ENCODE measurements at places on chromosomes 6 and 20.

GRCh38 chr20:23387118-23387443, 25.1 kb downstream of the GZF1 start:
- no peaks in the 10 kb centered on the region for H3K27me3 ChIP-seq
- DNase-seq, result no peak
- no peak overlapping the region for H3K27ac ChIP-seq
- no peaks in the 10 kb centered on the region for H3K36me3 ChIP-seq
- peaks cover 10% of the 10 kb centered on the region for H3K4me1 ChIP-seq

DNA sequence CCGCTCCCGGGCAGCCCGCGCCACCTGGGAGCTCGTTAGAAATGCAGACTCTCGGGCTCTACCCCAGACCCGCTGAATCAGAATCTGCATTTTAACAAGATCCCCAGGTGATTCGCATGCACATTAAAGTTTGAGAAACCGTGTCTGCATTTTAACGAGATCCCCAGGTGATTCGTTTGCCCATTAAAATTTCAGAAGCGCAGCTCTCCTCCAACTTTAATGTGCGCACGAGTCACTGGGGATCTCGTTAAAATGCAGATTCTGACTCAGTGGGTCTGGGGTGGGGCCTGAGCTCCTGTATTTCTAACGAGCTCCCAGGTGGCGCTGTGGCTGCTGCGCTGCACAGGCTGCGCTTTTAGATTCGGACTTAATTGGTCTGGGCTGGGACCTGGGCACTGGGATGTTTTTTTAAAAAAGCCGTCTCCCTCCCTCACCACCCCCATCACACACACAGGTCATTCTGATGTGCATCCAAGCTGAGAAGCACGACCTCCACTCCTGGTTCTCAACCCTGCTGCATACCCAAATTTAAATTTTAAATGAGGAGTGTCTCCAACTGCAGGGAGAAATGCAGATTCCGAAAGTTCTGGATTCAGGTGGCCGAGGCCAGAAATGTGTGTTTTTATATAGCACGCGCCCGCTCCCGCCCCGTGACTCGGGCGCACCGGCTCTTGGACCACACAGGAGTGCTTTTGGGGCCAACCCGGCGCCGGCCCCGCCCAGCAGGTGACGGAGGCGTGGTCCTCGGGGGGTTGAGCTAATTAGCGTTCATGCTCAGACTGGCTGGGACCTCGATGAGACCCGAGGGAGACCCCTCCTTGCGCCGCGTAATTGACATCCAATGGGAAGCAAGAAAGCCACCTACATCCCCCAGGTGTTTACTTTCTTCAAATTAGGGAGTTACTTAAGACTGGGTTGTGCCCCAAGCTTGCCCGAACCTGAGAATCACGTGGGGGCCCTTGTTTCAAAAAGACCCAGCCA, 85.8 kb downstream of the ZFP64 start:
- no peak for DNase-seq
- peaks cover 50% of the 10 kb centered on the region for H3K27me3 ChIP-seq
- H3K4me1 ChIP-seq, result peaks cover 16% of the 10 kb centered on the region

DNA sequence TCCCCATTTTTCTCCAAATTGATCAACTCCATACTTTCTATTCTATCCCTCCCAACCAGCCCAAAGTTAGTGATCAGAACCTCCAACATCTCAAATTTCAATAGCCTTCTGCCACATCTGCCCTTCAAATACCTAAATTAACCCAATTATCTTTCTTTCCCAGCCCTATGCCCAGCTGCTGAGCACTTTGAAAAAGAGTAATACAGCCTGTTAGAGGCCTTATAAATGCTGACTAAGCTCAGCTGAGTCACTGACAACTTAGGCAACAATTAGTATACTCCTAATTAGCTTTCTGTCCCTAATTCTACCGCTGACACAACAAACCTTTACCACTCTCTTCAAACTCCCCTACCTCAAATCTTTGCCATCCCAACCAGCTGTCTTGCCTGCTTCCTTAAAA, 23.5 kb downstream of the RUNX2 start:
- no peaks in the 10 kb centered on the region for H3K36me3 ChIP-seq
- no peaks in the 10 kb centered on the region for H3K27me3 ChIP-seq
- no peaks in the 10 kb centered on the region for H3K4me1 ChIP-seq
- no peak for DNase-seq

- no peak overlapping the region for H3K4me3 ChIP-seq
- H3K27me3 ChIP-seq, result no peaks in the 10 kb centered on the region
- H3K36me3 ChIP-seq, result no peaks in the 10 kb centered on the region
- no peak overlapping the region for H3K27ac ChIP-seq
Measured at GRCh38 chr20:58554541-58554940, 39.3 kb upstream of the APCDD1L start.

DNA sequence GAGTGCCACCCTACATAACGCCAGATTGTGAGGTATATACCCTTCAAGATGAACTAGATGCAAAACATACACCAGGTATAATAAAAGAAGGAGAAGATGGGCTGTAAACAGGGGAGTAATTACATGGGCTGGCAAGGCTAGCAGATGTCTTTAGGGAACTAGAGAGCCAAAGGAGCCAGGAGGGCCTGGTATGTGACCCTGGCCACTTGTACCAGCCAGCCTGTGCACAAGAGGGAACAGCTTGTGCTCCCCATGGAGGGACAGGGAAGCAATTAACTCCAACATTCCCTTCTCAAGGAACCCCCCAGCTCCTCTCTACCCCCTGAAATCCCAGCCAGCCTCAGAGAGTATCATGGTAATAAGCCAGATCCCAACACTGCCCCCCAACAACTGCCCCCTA, 139.9 kb downstream of the HIVEP2 start:
- peaks cover 2% of the 10 kb centered on the region for H3K4me1 ChIP-seq
- H3K27me3 ChIP-seq, result no peaks in the 10 kb centered on the region
- no peak for DNase-seq
- H3K36me3 ChIP-seq, result no peaks in the 10 kb centered on the region
- H3K27ac ChIP-seq, result no peak overlapping the region

DNA sequence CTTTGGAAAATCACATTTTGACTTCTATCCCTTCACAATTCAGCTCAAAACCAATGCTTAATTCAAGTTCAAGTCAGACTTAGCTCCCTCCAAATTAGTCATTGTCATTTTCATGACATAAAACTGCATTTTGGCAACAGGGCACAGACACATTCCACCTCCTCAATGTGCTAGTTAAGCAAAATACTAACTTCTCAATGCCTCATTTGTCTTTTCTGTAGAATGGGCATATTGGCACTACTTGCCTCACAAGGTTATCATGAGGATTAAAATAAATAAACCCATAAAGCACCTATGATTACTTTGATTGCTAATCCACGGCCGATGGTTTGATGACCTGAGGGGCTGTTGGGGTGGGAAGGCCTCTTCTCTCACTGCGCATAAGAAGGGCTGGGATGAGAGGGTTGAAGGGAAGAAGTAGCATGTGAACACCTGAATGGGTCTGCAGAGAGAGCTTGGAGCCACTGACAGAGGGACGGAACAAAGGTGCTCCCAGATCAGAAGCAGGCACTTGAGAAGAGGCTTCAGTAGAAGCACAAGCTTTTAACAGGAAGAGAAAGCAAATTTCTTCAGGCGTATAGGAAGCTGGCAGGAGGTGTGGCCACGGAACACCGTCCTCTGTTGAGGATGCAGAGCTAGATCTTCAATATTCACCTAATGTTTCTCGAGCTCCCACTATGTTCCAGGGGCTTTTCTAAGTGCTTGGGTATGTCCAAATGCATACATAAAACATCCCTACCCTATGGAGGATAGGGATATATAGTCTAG, 11.7 kb upstream of the TBC1D7 start:
- H3K27ac ChIP-seq, result no peak overlapping the region
- peaks cover 9% of the 10 kb centered on the region for H3K4me1 ChIP-seq

GRCh38 chr6:22801831-22802230, 232.5 kb downstream of the HDGFL1 start:
- H3K27me3 ChIP-seq, result no peaks in the 10 kb centered on the region
- no peak overlapping the region for H3K27ac ChIP-seq
- DNase-seq, result no peak
- H3K4me3 ChIP-seq, result no peak overlapping the region

- peaks cover 12% of the 10 kb centered on the region for H3K4me1 ChIP-seq
- no peak overlapping the region for H3K4me3 ChIP-seq
- no peaks in the 10 kb centered on the region for H3K27me3 ChIP-seq
- H3K36me3 ChIP-seq, result no peaks in the 10 kb centered on the region
- no peak overlapping the region for H3K27ac ChIP-seq
- no peak for DNase-seq
Measured at GRCh38 chr6:113824866-113825265, 32.3 kb upstream of the MARCKS start.

GRCh38 chr6:164665328-164665727, 644.1 kb downstream of the C6orf118 start:
- H3K4me1 ChIP-seq, result no peaks in the 10 kb centered on the region
- H3K36me3 ChIP-seq, result no peaks in the 10 kb centered on the region
- no peak overlapping the region for H3K27ac ChIP-seq
- no peaks in the 10 kb centered on the region for H3K27me3 ChIP-seq
- no peak overlapping the region for H3K4me3 ChIP-seq

DNA sequence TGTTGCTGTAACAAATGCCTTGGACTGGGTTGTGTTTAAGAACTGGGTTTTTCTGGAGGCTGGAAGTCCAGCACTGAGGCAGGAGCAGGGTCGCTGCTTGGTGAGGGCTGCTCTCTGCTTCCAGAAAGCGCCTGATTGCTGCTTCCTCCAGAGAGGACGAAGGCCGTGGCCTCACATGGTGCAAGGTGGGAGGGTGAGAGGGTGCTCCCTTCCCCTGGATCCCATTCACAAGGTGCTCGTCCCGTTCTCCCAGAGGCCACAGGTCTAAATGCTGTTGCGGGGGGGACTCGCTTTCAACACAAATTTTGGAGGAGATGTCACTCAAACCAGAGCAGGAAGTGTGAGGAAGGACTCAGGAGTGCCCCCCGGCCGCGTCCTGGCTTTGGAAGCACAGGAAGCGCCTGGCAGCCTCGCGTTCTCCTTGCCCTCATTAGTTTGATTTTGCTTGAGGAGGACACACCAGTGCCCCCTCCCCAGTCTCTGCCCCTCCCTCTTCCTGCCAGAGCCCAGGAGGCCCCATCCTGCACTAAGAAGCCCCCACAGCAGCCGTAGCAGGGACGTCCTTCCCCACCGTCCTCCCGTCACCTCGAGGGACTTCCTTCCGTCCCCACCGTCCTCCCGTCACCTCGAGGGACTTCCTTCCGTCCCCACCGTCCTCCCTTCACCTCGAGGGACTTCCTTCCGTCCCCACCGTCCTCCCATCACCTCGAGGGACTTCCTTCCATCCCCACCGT, 7.7 kb upstream of the NKAIN4 start:
- H3K27me3 ChIP-seq, result peaks cover 88% of the 10 kb centered on the region
- H3K27ac ChIP-seq, result no peak overlapping the region
- no peak overlapping the region for H3K4me3 ChIP-seq
- DNase-seq, result no peak

- no peak overlapping the region for H3K4me3 ChIP-seq
- H3K4me1 ChIP-seq, result peaks cover 47% of the 10 kb centered on the region
- DNase-seq, result no peak
- H3K27ac ChIP-seq, result no peak overlapping the region
- no peaks in the 10 kb centered on the region for H3K27me3 ChIP-seq
Measured at GRCh38 chr6:15441215-15441868, 195.5 kb downstream of the JARID2 start.

DNA sequence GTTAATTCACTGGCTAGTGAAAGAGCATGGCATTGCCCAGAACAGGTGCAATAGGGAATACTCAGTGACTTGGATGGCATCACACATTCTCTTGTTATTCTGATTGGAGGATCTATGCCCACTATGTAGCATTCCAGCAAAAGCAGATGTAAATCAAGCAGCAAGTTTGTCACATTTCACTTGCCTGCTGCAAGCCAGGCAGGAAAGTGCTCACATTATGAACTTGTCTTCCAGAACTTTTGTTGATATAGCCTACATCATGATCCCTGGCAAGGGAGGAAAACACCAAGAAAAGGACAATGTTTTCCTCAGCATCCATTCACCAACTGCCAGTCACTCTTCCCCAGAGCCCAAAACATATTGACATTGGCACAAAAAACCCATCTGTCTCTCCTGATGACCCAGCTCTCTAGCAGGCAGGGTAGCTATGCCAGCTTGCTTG, 77.8 kb downstream of the ARHGAP18 start:
- H3K27me3 ChIP-seq, result no peaks in the 10 kb centered on the region
- no peak overlapping the region for H3K4me3 ChIP-seq
- H3K36me3 ChIP-seq, result no peaks in the 10 kb centered on the region
- peaks cover 21% of the 10 kb centered on the region for H3K4me1 ChIP-seq

- H3K27me3 ChIP-seq, result no peaks in the 10 kb centered on the region
- no peak overlapping the region for H3K4me3 ChIP-seq
- peak; percentile 56 for DNase-seq
- peaks cover 100% of the 10 kb centered on the region for H3K4me1 ChIP-seq
- no peaks in the 10 kb centered on the region for H3K36me3 ChIP-seq
Measured at GRCh38 chr6:112218563-112218962, 35.8 kb downstream of the LAMA4 start.

DNA sequence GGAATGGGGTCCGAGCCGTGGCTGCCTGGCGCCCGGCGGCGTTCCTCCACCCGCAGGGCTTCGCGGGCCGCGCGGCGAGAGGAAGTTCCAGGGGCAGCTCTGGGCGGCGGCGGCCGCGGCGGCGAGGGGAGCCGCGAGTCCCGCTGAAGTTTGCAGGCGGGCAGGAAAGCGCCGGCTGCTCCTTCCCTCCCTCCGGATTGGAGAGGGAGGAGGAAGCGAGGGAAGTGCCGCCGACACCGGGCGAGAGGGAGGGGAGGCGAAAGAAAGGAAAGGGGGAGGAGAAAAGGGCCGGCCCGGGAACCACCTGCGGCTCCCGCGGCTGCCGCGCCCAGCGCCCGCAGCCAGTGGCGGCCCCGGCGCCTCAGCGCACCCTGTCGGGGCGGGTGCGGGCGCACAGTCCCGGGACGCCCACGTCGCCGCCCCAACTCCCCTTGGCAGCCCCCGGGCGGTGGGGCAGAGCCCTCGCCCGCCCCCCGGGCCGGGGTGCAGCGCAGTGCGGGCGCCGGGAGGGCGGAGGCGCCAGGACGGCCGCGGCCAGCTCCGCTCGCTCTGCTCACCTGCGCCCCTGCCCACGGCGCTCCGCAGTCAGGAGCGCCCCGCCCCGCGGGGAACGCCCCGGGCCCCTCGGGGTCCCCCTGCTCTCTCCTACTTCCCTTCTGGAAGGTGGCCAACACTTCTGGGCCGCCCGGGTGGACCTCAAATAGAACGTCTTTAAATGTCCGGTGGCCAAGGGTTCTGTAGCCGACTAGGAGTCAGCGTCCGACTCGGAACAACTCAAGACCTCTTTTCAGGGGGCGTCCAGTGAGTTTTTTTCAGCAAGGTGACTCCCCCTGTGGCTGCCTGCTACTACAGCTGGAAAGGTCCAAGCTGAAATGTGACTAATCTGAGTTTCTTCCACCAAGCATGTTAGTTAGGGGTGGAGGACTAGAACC, 80.3 kb upstream of the CCDC28A start:
- H3K27ac ChIP-seq, result peak overlapping the region; percentile 71
- peak overlapping the region; percentile 58 for H3K4me3 ChIP-seq
- peaks cover 11% of the 10 kb centered on the region for H3K4me1 ChIP-seq
- H3K27me3 ChIP-seq, result no peaks in the 10 kb centered on the region

DNA sequence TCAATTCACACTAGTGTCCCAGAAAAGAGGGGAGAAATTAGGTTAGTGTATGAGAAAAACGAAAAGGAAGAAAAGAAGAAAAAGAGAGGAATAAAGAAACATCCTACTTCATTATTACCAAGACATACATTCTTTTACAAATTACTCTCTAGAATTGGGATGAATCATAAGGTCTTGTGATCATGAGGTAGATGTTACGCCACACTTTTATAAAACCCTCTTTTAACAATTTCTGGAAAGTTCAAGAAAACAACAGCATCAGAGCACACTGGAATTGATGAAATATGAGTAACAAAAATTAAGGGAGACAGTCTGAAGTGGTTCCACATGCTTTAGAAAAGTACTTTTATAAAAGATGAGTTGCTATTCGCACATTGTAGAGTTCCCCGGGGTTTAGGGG, 32.6 kb upstream of the NRSN1 start:
- no peaks in the 10 kb centered on the region for H3K36me3 ChIP-seq
- DNase-seq, result no peak
- H3K27ac ChIP-seq, result no peak overlapping the region
- no peaks in the 10 kb centered on the region for H3K4me1 ChIP-seq
- no peak overlapping the region for H3K4me3 ChIP-seq
- H3K27me3 ChIP-seq, result no peaks in the 10 kb centered on the region

Measured in heart right ventricle (tissue), 16 donors.